ENCODE measurements at places on chromosomes 13 and 19.

GRCh38 chr13:57933606-57934005 lies 302.1 kb downstream of the PCDH17 start:
- peak; percentile 2 for DNase-seq

- DNase-seq: peak; percentile 29
Measured at GRCh38 chr13:73865027-73865426, 269.2 kb downstream of the KLF12 start.

DNA sequence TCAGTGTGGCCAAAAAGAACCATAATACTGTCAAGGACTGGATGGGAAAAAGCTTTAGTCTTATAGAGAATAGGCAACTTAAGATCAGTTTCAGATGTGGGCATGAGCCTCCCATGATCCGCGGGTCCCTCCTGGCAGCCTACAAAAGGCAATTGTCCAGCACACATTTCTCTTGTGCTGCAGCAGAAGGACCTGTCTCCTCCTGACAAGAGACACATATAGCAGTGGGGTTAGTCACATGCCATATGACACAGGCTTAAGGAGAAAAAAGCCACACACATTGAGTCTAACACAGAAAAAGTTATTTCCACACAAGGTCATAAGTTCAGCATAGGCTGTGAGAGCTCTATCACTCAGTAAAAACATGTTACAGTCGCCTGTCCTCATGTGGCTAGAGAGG lies 1378.7 kb upstream of the PRR20A start:
- no peak for DNase-seq

- DNase-seq: no peak
Measured at GRCh38 chr19:20273376-20273775, 106.4 kb downstream of the ZNF486 start.

- DNase-seq: no peak
Measured at GRCh38 chr19:23971598-23971997, 56.9 kb downstream of the ZNF726 start.

GRCh38 chr19:16019691-16020448 lies 56.4 kb upstream of the TPM4 start:
- no peak for DNase-seq

GRCh38 chr19:13557756-13558398 lies 51.6 kb upstream of the CACNA1A start:
- no peak for DNase-seq

DNA sequence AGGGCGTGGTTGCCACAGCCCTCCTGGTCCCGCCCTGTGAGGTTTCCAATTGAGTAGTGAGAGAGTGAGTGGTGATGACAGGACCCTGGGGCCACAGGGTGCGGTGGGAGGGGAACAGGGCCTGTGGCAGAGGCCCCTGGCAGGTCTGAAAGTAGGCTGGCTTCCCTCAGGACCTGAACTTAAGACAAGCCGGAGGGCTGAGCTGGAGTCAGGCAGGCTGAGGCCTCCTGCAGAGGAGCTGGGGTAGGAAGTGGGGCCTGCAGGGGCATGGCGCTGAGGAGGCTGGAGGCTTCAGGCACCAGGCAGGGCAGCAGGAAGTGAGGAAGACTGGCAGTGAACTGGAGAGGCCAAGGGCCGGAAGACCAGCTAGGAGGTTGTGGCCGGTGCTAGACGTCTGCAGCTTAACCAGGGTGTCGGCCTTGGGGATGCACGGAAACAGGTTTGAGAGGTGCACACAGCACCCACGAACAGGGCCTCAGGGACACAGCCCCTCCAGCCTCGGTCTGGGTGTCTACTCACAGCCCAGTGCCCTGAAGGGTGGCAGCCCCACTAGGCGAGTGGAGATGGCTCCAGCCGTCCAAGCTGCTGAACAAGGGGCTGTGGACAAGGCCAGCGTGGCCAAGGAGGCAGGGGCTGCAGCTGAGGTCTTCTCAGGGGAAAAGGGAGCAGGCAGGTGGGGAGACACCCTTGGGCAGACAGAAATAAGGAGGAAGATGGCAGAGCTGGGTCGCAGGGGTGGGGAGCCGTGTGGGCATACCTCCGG lies 17.8 kb downstream of the POP4 start:
- DNase-seq: no peak

DNA sequence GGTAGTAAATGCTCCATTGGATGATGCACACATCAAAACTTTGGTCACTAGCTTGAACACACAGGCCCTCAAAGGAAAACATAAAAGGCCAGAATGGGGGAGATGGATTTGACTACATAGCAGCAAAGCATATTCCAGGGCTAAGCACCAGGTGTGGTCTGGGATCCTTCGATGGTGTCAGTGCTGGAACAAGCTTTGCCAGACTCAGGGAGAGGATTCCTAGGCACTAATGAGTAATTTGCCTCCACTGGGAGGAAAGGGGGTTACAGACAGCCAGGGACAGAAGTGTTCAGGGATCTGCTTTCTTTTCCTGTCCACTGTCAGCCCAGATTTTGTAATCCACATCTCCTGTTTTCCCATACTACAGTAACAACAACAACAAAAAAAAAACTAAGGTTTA lies 157.2 kb upstream of the OBI1 start:
- no peak for DNase-seq

- DNase-seq: peak; percentile 50
Measured at GRCh38 chr13:77028202-77028601, 1.2 kb upstream of the FBXL3 start.

DNA sequence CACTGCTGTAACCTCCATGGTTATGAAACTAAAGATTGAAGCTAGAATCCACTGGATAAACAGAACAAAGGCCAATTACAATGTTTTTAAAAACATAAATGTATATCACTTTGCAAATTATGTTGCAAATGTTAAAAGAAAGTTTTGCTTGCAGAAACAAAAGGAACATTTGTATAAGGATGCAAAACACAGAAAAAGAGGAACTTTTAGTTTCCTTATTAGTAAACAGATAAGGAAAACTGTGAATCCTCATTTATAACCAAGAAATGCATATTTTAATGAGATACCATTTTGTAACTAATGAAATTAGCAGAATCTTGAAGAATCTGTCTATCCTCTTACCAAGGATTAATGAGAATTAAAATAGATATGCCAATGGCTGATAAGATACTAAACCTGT lies 32.3 kb downstream of the LPAR6 start:
- no peak for DNase-seq

GRCh38 chr19:13890136-13890535 lies 13.2 kb downstream of the NANOS3 start:
- DNase-seq: no peak

- no peak for DNase-seq
Measured at GRCh38 chr13:24694907-24695306, 14.7 kb downstream of the ATP12A start.

GRCh38 chr13:73765651-73766384 lies 368.4 kb downstream of the KLF12 start:
- peak; percentile 92 for DNase-seq

All from fibroblast of pulmonary artery (primary cell).